ENCODE measurements at places on chromosomes 3 and 15. TPM values are rescaled to one million over a fixed set of nuclear protein-coding genes. Genes with fewer than 3 reads are reported as not detected.
A peak's percentile ranks its signal among the peaks of the same experiment; 100 is the strongest.

GRCh38 chr3:69770976-69771634 is 31.8 kb downstream of the MITF start:
- DNase-seq = peak; percentile 79

The CCR9 gene
- total RNA-seq = not detected

The VGLL3 gene
- 1.3 TPM for total RNA-seq

DNA sequence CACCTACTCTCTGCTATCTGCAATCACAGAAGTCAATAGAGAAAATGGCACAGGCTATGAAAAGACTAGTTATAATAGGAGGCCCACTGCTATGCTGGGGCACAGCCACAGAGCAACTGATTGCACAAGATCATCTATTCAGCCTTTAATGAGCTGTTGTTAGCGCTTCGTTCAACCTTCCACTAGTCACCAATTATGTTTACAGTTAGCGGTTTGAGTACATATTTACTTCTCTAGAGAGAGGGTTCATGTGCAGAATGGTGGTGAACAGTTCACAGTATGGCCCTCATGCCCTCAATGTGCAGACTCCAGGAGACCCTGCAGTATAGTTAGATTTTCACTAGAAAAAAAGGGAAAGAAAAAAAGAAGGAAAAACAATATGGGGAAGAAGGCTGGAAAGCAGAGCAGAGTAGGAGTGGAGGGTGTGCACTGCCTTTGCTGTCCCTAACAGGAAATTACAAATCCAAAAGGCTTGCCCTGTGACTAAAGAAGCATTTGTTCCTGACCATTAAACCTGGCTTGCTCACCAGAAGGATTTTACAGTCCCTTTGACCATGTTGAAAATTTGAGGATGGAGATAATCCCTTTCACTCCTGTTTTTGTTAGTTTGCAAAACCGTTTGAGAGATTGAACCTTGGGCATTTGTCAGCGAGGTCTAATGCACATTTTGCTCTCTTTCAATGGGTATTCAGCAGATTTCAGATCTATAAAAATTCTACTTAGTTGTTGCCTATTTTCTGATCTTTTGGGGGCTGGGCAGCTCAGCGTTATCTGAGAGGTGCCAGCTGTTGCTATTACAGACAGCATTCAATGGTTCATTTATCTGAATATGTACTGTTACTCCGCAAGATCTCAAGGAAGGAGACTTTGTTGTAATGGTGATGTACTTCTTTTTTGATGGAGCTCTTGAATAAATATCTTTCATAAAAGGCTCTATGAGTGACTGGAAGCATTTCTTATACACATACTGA is 296.1 kb downstream of the LSAMP start:
- DNase-seq = peak; percentile 29

The SLC22A14 gene
- not detected for total RNA-seq
